WERI-Rb-1 (cell line): ENCODE measurements at places on chromosomes 12 and 14.

GRCh38 chr14:36518586-36519430 is 1.2 kb downstream of the NKX2-1 start:
- DNase-seq: no peak

DNA sequence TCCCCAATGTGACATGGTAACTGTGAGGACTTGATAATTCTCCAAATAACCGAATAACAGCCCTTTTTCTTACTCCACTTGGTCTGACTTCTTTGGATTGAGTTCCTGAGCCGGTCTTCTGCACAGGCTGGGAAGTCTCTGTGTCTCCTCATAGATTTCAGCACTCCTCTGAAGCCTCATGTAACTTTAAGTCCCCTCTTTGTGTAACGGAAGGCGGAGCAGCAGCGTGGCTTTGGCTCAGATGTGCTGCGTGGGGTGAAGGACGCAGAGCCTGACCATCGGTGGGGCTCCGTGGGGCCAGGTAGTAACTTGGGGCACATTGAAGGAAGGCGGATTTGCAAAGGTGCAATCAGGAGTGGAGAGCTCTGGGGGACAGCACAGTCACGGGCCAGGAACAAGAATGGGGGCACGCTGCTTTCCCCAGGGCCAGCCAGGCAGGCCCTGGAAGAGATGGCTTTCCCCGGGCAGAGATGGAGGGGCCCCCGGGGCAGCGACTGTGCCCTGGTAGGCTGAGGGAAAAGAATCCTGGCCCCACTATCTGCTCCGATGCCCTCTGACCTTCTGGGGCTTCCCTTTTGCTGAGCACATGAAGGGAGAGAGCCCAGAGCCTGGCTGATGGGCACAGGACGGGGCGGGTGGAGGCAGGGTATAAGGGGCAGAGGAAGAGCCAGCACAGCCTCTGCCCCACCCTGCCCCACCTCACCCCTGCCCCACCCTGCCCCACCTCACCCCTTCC is 56.9 kb downstream of the ADGRD1 start:
- DNase-seq: no peak

DNA sequence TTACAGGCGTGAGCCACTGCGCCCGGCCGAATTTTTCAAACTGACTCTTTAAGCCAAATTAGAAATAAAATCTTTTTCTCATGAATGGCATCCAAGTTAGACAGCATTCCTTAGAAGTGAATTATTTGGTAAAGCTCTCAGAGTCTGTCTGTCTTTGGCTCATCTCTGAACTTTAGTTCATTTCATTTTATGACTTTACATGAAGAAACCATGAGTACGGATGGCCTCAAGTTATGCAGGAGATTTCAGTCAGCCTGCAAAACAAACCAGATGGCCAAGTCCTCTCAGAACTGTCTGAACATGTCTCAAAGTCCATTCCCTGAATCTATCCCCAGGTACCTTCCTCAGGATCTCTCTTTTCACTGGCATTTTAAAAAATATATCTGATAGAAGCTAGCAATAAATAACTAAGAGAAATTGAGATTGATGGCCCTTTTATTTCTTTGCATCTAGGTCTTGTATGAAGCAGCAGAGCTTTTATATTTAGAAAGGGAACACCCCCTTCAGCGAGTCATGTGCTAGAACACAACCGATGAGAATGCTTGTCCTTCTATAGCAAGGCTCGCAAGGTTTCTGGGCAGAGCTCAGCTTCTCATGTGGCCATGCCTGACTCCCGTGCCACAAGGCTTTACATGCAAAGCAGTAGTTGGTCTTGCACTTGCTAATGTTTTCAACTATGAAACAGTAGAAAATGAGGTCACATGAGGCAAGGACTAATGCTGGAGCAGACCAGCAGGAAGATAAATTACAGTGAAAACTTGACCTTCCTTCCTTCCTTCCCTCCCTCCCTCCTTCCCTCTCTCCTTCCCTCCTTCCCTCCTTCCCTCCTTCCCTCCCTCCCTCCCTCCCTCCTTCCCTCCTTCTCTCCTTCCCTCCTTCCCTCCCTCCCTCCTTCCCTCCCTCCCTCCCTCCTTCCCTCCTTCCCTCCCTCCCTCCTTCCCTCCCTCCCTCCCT is 125.0 kb downstream of the AKAP6 start:
- no peak for DNase-seq

DNA sequence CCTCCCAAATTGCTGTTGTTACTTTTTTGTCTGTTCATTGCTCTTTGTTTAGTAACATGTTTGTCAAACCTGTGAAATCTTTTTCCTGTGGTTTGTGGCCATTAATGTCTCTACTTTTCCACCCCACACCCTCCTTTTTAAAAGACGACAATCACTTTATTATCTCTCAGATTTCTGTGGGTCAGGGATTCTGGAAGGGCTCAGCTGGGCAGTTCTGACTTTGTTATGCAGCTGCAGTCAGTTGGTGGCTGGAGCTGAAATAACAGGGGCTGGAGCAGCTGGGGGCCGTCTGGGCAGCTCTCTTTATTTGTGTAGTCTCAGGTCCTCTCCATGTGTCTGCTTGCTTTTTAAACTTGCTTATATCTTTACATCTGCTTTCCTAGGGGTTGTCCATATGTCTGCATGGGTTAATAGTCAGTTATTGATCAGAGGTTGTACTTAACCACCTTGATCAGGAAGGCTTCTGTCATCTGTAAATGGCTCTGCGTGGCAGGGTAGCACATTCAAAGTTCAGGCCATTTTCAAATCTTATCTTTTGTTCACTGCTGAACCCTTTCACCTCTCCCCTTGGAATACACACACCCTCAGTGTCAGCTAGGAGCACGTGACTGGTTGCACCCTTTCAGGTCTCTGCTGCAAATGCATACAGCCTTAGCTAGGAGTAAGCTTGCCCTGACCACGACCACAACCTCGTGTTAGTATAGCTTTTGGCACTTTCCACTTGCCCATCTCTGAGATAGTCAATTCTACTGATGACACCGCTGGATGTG is 27.9 kb downstream of the BORCS5 start:
- no peak for DNase-seq

DNA sequence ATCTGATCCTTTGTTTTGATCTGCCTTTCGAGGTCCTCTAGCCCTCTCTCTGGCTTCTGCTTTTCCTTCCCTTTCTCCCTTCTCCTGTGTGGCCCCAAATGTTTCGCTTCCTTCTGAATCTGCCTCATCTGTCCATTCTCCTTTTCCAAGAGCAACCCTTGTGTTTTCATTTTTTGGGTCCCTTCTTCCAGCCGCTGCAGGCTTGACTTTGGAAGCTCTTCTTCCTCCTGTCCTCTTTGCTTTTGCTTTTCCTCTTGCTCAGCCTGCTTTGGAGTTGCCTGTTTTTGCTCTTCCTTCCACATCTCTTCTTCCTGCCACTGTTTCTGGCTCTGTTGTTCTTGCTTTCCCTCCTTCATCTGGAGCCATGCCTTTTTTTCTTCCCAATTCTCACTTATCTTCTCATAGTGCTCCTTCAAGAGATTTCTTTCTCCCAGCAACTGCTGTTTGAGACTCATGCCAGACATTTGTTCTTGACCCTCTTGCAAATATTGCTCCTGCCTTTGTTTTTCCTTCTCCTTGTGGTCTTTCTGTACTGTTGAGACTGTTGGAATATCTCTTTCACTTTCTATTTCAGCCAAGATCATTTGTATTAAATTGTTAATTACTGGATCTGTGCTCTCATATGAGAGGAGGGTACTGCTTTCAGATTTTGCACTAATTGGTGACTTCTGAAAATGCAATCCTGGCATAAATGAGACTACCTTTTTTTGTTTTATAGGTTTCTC is 42.4 kb downstream of the FAM186A start:
- DNase-seq: no peak

DNA sequence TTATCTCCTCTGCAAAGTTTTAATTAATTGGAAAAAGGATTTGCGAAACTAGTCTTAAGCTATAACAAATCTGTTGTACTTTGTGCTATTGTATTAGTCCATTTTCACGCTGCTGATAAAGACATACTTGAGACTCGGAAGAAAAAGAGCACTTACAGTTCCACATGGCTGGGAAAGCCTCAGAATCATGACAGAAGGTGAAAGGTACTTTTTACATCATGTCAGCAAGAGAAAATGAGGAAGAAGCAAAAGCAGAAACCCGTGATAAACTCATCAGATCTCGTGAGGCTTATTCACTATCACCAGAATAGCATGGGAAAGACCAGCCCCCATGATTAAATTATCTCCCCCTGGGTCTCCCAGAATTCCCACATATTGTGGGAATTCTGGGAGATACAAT is 118.1 kb upstream of the PRKD1 start:
- DNase-seq: no peak

GRCh38 chr12:123519141-123520001 is 14.1 kb downstream of the RILPL1 start:
- no peak for DNase-seq

- no peak for DNase-seq
Observed at GRCh38 chr12:38875586-38876228, 29.7 kb downstream of the CPNE8 start.

DNA sequence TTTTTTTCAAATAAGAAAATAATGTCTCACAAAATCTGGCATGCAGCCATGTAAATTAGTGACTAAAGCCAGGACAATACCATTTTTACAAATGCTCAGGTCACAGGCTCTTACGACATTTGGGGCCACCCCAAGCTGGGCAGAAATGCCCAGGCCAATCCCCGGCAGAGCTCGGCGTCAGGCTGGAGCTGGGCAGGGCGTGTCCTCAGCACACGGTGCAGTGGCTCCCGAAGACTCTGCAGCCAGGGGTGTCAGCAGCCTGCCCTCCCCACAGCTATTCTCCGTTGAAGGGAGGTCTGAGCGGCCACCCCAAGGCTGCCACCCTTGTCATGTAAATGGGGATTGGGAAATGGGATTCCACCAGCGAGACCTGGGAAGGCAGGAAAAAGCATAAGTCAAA is 158.6 kb downstream of the DICER1 start:
- no peak for DNase-seq

DNA sequence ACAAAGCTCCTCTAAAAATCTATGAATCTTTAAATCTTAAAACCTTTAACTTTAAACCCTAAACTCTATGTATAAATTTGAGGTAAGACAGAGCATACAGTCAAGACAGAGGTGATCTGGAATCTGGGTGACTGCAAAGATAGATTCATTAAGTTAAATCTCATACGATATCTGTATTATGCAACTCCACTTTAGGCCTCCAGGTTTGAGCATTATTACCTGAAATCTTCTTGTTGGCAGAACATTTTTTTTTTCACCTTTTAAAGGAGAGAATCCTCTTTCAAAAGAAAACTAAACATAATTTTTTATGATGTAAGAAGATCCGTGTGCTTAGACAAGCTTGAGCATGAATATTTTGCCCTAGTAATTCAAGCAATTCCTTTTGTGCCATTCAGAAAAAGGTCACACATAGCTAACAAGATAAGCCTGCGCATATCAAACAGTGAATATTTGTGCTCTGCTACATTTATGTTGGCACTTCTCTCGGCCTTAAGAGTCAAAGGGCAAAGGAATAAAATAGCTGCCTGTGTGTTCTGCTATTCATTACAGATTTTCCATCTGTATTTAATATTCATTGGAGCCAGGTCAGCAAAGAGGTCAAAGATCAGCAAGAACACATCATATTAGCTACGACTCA is 163.3 kb downstream of the TMTC3 start:
- DNase-seq: no peak

DNA sequence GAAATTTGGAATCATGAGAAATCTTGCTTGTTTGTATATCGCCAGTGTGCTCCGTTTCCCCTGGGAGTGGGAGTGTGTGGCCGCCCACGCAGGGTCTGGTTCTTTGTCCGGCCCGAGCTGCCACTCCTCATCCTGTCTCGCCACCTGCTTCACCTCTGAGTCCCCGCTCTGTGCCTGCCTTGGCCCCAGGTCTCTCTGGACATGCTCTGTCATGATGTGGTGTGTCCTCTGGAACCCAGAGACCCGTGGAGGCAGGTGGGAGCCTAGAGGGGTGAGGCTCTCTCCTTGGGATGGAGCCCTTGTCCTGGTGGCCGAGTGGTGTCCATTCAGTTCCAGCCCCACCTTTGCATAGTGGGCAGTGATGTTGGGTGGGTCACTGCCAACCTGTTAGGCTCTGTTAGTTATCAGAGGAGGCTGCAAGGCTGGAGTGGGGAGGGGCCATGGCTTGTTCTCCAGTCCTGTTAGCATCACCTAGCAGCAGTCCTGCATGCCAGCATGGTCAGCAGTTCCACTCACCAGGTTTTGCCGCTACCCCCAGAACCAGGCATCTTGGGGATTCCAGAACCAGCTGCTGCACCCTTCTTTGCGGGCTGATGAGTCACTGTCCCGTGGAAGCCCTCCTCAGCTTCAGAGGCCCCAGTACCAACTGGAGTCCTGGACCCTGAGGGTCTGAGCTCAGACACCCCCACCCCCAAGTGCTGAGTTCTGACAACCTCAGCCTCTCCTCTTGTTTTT is 76.5 kb downstream of the EP400 start:
- no peak for DNase-seq

- no peak for DNase-seq
Observed at GRCh38 chr12:47207340-47207717, 127.6 kb upstream of the AMIGO2 start.

- DNase-seq: no peak
Observed at GRCh38 chr14:34228650-34228976, 233.4 kb downstream of the SPTSSA start.

GRCh38 chr12:47651368-47652254 is 54.2 kb downstream of the RPAP3 start:
- peak; percentile 51 for DNase-seq

- DNase-seq: peak; percentile 41
Observed at GRCh38 chr12:43676183-43676813, 82.3 kb downstream of the PUS7L start.

- DNase-seq: no peak
Observed at GRCh38 chr14:59215322-59215721, 26.9 kb downstream of the DAAM1 start.

DNA sequence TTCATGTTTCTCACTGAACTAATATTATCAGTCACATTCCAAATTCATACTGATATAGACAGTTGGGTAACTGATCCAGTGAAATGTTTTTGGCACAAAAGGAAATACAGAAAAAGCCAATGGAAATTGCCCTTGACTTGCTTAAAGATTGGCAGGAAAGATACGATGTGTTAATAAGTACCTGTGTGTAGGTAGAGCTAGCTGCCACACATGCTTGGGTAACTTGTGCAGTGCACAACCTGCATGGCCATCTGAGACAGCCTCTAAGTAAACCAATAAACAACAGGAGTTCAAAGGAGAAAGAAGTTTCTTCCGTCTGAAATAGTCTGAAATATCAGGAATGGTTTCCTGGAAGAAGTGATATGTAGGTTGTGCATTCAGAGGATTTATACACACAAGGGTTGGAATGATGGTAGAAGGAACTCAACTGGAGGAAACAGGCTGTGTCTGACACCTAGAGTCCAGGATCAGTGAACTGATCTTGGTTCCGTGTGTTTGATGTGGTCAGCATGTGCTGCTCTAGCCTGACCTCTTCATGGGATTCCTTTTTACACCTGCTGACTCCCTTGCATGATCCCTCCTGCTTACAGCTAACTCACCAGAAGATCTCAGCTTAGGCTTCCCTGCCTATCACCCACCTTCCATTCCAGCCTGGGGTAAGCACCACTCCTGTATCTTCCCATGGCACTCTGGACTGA is 81.4 kb upstream of the KRR1 start:
- DNase-seq: peak; percentile 65

GRCh38 chr12:75635606-75636444 is 124.4 kb upstream of the KRR1 start:
- no peak for DNase-seq
